NCI-H1436 treated with DMSO at 0.1 percent for 48 hours (cell line): ENCODE measurements at places on chromosomes 13 and 19.

- no peak for DNase-seq
Observed at GRCh38 chr19:38739440-38740256, 4.6 kb downstream of the CAPN12 start.

DNA sequence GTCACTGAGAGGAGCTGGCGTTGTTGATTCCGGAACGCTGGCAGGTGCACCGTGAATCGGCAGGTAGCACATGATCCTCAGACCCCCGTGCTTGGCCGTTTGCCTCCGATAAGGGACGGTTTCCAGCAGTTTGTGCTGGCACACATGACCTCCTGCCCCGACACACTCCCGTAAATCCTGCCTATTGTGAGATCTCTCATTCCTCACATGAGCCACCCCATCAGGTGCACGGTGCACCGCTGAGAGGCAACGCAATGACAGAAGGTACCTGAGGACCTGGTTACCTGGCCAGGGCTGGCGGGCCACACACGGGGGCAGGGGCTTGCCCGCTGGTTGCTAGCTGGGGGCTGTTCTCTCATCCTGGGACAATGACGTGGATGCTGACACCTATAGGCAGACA is 2.1 kb upstream of the ADPRHL1 start:
- no peak for DNase-seq

DNA sequence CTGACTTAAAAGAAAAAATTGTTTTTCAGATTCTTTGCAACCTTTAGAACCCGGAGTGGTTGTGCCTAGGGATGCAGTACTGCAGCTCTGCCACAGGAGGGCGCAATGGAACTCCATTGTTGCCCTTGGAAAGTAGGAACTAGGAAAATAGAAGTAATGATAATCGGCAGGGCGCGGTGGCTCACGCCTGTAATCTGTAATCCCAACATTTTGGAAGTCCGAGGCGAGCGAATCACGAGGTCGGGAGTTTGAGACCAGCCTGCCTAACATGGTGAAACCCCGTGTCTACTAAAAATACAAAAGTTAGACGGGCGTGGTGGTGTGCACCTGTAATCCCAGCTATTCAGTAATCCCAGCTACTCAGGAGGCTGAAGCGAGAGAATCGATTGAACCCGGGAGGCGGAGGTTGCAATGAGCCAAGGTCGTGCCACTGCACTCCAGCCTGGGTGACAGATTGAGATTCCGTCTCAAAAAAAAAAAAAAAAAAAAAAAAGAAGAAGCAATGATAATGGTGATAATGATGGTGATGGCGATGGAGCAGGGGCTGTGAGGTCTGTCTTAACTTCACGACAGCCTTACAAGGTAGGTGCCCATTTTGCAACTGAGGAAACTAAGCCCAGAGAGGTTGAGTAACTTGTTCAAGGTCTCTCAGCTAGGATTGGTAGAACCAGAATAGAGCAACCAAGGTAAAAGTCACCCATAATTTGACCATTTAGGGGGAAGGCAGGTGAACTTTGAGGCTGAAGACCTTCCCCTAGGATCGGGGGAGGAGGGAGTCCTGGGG is 5.5 kb upstream of the ADAMTS10 start:
- no peak for DNase-seq

GRCh38 chr19:55173714-55174409 is 6.2 kb downstream of the SYT5 start:
- DNase-seq = no peak

- no peak for DNase-seq
Observed at GRCh38 chr19:48878196-48879024, 6.2 kb downstream of the PPP1R15A start.

- DNase-seq = no peak
Observed at GRCh38 chr19:7429638-7430282, 59.1 kb downstream of the PEX11G start.

- no peak for DNase-seq
Observed at GRCh38 chr13:32047793-32048192, 16.2 kb downstream of the FRY start.
